ENCODE measurements at places on chromosomes 4 and X.
A peak's percentile ranks its signal among the peaks of the same experiment; 100 is the strongest.

DNA sequence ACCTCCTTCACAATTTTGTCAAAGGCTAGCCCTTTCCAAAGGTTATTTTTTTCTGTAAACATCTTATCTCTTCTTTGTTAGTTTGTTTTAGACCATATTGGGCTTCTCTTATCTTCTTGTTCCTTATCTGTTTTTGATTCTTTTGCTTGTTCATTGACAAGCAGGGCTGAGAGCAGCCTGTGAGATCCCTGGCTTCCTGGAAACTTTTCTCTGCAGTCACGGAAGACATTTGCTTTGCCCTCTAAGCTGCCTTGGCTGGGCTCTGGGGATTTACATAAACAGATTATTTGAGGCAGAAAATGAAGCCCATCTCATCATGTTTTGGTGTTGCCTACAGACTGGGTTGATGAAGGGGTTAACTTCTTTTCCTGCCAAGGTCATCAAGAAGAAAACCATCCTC lies 157.4 kb upstream of the AMOT start:
- DNase-seq: peak; percentile 4

DNA sequence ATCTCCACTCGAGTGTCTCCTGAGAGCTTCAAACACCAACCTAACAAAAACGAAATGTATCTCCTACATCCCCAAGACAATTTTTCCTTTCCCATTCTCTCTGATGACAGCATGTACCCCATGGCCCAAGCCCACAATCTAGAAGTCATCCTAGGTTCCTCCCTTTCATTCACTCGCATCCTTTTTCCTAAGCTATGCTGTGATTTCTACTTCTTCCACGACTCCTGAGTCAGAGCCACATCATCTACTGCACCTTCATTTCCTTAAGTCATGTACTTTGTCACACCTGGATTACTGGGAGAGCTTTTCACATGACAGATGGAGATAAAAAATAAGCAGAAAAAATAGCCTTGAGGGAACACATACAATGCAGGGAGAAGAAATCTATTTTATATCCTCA lies 20.1 kb downstream of the C4orf36 start:
- no peak for DNase-seq

DNA sequence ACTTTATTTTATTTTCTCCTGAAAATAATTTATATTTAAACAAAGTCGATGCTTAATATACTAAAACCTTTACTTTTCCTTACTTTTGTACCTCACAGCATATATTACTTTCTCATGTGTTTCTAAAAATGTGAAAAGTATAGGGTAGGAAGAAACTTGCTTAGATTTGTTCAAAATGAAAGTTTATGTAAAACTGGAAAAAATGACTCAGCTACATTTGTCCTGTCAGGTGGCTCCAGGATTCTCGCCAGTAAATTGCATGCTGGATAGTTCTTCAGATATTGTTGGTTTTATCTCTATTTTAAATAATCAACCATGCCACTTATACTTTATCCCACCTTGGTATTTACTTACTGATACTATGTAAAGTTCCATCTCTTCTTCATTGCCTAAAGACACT lies 159.2 kb upstream of the NDST4 start:
- DNase-seq: no peak

GRCh38 chrX:133171962-133172708 lies 46.0 kb downstream of the TFDP3 start:
- DNase-seq: no peak

DNA sequence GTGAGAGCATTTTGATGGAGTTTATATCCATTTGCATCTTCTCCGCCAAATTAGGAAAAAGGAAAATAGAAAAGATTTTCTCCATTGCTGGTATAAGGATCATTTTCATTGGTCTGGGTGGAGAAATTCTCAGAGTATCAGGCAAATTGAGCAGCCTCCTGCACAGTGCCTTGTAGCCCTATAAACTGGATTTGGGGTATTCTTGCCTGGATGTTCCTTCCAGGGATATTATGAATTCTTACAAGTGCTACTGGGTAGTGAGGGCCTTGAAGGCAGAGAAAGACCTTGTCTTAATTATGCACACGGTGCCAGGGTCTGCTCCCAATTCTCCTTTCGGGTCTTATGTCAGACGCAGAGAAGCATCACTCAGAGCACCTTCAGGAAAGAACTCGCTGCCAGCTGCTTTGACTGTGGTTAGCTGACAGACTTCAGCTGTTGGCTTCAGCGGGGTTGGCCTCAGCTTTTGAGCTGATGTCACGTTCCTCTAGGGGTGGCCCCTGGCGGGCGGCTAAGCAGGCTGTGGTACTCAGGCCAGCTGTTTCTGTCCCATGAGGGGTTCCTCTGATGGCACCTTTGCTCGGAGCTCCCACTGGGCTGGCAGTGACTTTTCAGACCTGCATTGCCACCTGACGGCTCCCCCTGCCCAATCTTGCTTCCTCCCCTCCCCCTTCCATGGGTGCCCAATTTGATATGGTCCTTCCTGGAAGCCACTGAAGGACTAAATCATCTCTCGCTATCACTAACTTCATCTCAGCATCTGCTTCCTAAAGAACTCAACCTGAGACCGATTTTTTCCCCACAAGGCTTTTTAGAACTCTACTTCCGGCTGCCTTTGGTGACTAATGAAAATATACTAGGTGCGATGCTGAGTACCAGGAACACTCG lies 519.5 kb downstream of the BCOR start:
- DNase-seq: no peak

DNA sequence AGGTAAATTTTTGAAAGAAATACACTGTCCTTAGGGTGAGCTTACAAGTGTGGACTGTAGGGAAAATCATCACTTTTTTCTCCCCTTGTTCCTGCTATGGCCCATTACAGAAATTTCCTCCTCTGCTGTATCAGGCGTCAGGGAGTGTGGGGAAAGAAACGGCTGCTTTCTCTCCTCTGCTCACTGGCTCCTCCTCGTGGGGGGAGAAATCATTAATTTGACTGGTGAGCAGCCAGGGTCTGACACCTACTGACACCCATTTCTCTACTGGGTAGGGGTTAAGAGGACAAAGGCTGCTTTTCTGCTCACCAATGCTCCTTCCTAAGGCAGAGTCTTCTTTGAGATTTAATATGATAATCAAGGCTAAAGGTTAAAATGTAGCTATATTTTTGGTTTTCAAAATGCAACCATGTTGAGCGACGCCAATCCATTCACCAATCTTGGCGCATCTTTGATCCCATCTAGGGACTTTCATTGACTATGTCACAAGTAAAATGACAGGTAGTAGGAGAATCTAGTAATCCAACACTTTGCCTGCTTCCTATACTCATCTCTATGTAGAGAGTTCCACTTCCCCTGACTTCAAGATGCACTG lies 25.1 kb downstream of the SETD7 start:
- peak; percentile 52 for DNase-seq

GRCh38 chr4:78222575-78223186 lies 165.6 kb downstream of the FRAS1 start:
- peak; percentile 69 for DNase-seq
